ENCODE measurements at places on chromosomes 16 and 17. TPM values are rescaled to one million over a fixed set of nuclear protein-coding genes. Genes with fewer than 3 reads are reported as not detected.

DNA sequence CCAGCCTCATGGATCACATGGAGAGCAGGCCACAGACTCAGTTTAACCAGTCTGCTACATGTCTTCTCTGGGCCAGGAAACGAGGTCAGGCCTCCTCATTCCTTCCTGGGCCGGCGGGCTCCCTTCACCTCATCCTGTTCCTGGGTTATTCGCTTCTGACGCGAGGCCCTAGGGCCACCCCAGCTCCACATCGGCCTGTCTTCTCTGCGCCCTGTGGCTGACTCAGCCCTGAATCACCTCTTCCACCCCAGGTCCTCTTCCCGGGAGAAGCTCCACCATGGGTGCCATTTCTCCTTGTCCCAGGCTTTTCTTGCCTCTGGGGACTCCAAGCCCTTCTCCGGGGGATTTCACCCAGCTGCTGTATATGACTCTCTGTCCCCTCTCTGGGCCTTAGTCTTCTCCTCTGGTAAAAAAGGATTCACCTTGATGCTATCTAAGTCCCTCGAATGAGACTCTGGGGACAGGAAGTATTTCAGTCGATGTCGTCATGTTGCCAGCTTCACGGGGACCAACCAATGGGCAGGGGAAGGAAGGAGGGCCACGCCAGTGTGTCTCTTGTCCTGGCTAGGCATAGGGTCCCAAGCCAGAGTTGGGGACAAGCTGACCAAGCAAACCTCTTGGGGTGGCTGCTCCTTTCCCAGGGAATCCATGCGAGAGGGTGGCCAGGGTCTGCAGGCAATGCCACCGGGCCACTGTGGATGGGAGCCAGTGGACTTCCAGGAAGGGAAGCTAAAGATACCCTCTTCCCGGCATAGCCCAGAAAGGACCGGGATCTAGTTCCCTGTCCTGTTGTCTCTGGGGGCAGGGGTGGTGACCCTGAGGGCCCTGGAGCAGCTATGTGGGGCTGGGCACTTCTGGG, 58.7 kb downstream of the SOCS3 start:
- no peaks in the 10 kb centered on the region for H3K4me1 ChIP-seq
- no peak for DNase-seq
- no peaks in the 10 kb centered on the region for H3K36me3 ChIP-seq
- peak overlapping the region; percentile 64 for H3K27ac ChIP-seq
- no peaks in the 10 kb centered on the region for H3K27me3 ChIP-seq

The PLEKHH3 gene
- total RNA-seq, result 32.2 TPM

DNA sequence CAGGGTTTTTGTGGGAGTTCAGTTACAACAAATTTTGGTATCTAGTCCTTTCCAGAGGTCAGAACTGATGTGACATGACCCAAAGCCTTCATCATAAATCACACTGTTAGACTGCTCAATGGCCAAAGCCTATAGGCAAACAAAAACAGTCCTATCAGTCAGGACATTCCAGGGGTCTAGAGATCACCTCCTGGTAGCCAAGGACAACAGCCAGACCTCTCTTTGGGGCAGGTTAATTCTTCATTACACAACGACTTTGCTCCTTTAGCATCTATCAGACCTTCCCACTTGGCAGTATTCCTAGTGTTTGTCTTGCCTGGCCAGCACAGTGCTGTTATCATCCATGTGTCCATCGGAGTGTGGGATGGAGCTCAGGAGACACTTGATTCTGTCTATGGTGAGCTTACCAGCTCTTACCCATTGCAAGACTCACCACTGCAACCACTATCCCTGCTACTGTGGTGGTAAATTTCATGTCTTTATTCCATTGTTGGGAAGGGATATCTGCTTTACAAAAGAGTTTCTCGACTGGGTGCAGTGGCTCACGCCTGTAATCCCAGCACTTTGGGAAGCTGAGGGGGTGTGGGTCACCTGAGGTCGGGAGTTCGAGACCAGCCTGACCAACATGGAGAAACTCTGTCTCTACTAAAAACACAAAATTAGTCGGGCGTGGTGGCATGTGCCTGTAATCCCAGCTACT, 95.5 kb upstream of the DHX40 start:
- H3K4me3 ChIP-seq, result no peak overlapping the region
- H3K36me3 ChIP-seq, result no peaks in the 10 kb centered on the region
- H3K27me3 ChIP-seq, result no peaks in the 10 kb centered on the region
- no peak for DNase-seq

The EVPLL gene
- not detected for total RNA-seq

DNA sequence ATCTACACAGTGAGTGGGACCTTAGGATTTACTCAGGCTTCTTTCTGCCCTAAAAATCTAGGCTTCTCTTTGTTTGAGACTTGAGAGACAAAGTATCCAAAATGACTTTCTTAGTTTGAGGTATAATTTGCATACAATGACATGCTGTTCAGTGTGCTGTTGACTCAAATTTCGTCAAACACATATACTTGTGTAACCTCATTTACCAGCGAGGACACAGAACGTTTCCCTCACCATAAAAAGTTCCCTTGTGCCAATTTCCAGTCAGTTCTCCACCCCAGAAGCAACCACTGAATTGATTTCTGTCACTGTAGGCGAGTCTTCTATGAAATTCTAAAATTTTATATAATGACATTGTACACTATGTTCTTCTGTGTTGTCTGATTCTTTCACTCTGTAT, 68.0 kb upstream of the MAF start:
- H3K36me3 ChIP-seq, result no peaks in the 10 kb centered on the region
- H3K4me3 ChIP-seq, result no peak overlapping the region
- H3K4me1 ChIP-seq, result no peaks in the 10 kb centered on the region
- DNase-seq, result no peak
- no peaks in the 10 kb centered on the region for H3K27me3 ChIP-seq

DNA sequence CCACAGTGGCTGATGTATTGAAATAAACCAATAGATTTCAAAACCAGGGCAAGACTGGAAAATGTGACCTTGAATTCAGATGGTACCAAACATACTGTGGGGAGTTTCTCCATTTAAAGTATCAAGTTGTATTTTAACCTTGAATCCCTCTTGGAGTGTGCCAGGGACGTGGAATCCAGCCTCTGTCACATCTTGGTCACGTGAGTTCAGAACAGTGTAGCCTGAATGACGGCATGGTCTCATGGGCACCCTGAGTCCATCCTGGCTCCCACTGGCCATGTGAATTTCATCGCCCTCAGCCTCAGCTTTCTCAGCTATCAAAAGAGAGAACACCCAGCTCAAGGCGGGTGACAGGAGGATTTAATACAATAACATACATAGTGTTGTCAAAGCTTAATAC, 6.8 kb downstream of the ZNF771 start:
- H3K4me3 ChIP-seq, result no peak overlapping the region
- H3K27me3 ChIP-seq, result no peaks in the 10 kb centered on the region
- H3K27ac ChIP-seq, result no peak overlapping the region
- H3K4me1 ChIP-seq, result peaks cover 17% of the 10 kb centered on the region
- H3K36me3 ChIP-seq, result no peaks in the 10 kb centered on the region

The ZNF597 gene
- 2.7 TPM for total RNA-seq

- no peaks in the 10 kb centered on the region for H3K4me1 ChIP-seq
- DNase-seq, result no peak
- no peaks in the 10 kb centered on the region for H3K36me3 ChIP-seq
- H3K27me3 ChIP-seq, result no peaks in the 10 kb centered on the region
Observed at GRCh38 chr17:3978421-3979289, 14.4 kb upstream of the ATP2A3 start.

GRCh38 chr16:67931712-67932461, at the start of gene CTRL:
TSS of gene CTRL (minus strand) at chr16:67931862. CDS start at chr16:67931852, 10 bp downstream.
- no peak for DNase-seq
- H3K4me1 ChIP-seq, result no peaks in the 10 kb centered on the region
- H3K27ac ChIP-seq, result no peak within 1 kb of the TSS
- H3K36me3 ChIP-seq, result peaks cover 2% of the 10 kb centered on the region
- no peaks in the 10 kb centered on the region for H3K27me3 ChIP-seq
- H3K4me3 ChIP-seq, result no peak within 1 kb of the TSS

DNA sequence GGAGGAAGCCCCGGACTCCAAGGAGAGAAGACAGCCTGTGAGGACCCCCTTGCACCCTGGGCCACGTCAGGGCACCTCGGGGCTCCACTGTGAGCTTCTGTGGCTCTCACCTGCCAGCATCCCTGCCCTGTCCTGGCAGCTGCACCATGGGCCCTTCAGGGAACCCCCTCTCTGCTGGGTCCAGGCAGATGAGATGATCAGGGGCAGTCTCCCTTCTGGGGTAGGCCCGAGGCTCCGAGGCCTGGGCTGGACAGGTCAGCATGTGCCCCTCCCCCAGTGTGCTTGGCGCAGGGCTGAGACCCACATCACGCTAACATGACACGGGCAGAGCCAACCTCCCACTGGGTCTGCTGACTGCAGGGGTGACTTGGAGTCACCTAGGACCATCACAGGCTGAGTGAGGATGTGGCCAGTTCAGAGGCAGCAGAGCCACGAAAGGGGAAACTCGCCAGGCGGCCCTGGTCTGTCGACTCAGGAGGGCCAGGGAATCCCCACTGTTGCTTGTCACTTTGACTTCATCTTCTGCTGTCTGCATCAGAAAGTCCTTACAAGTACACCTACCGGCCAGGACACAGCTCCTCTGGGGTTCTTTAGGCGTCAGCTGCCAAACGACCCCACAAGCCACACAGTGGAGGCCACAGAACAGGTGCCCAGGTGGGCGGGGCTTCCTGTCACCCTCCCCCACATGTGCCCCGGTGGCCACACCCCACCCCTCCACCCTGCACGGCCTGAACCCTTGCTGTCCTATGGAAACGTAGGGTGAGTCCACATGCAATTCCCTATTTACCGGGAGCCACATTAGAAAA, 2.2 kb downstream of the GALNS start:
- no peak for DNase-seq
- no peak overlapping the region for H3K27ac ChIP-seq
- peaks cover 9% of the 10 kb centered on the region for H3K4me1 ChIP-seq
- peaks cover 6% of the 10 kb centered on the region for H3K36me3 ChIP-seq
- H3K4me3 ChIP-seq, result no peak overlapping the region

DNA sequence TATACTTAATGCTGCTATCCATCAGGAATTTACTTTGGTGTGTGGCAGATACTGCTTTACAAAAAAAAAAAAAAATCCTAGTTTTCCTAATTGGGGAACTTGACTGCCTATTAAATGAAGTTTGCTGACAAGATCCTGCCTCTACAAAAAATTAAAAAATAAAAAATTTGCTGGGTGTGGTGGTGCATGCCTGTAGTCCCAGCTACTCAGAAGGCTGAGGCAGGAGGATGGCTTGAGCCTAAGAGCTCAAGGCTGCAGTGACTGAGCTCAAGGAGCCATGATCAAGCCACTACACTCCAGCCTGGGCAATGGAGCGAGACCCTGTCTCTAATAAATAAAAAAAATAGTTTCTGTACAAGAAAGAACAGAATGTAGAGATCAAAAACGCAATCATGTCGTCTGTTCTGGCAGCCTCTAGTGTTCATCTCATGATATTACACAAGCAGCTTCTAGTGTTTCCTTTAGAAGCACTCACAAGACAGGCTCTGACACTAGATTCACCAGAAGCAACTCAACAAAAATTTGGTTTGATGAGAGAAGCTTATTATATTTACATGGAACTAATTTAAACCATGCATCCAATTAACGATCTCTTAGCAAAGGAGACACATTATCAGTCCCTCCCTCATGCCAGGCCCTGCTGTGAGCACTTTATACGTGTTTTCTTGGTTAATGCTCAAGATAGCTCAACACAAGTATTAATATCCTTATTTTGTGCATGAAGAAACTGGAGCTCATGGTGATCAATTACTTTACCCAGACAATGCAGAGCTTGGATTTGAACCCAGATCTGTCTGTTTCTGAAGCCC, 6.8 kb upstream of the KRTAP17-1 start:
- H3K36me3 ChIP-seq, result no peaks in the 10 kb centered on the region
- H3K4me1 ChIP-seq, result no peaks in the 10 kb centered on the region
- no peak overlapping the region for H3K27ac ChIP-seq

The BAIAP2 gene
- total RNA-seq, result 125 TPM

DNA sequence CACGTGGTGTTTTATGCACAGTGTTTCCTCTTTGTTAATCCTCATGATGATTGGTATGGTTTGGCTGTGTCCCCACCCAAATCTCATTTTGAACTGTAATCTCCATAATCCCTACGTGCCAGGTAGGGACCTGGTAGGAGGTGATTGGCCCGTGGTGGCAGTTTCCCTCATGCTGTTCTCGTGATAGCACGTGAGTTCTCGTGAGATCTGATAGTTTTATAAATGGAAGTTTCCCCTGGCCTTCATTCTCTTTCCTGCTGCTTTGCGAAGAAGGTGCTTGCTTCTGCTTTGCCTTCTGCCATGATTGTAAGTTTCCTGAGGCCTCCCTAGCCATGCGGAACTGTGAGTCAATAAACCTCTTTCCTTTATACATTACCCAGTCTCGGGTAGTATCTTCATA, 115.8 kb downstream of the WWOX start:
- no peaks in the 10 kb centered on the region for H3K36me3 ChIP-seq
- no peaks in the 10 kb centered on the region for H3K4me1 ChIP-seq
- no peak for DNase-seq

DNA sequence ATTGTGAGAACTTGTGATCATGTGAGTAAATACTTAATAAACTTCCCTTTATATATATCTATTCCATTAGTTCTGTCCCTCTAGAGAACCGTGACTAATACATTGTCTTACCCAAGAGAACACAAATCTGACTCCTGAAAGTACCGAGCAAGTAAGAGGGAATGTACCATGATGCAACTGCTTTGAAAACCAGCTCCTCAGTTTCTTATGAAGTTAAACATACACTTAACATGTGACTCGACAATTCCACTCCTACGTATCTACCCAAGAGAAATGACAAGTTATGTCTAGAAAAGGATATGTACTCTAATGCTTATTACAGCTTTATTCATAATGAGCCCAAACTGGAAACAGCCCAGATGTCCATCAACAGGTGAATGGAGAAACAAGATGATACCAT, 8.8 kb upstream of the GJD3 start:
- no peaks in the 10 kb centered on the region for H3K4me1 ChIP-seq
- H3K27ac ChIP-seq, result no peak overlapping the region
- no peak for DNase-seq

The KRTAP4-3 gene
- total RNA-seq, result not detected

- no peak for DNase-seq
- no peaks in the 10 kb centered on the region for H3K4me1 ChIP-seq
- no peak overlapping the region for H3K4me3 ChIP-seq
- no peak overlapping the region for H3K27ac ChIP-seq
- H3K36me3 ChIP-seq, result no peaks in the 10 kb centered on the region
Observed at GRCh38 chr17:6240001-6240400, 169.8 kb downstream of the WSCD1 start.

GRCh38 chr16:54417384-54417783, 130.8 kb upstream of the IRX3 start:
- no peaks in the 10 kb centered on the region for H3K4me1 ChIP-seq
- H3K27ac ChIP-seq, result no peak overlapping the region
- H3K4me3 ChIP-seq, result no peak overlapping the region
- no peaks in the 10 kb centered on the region for H3K27me3 ChIP-seq
- no peak for DNase-seq

The TBC1D3G gene
- total RNA-seq, result 0.15 TPM
